ENCODE measurements at places on chromosomes 1 and 21.
A peak's percentile ranks its signal among the peaks of the same experiment; 100 is the strongest.

GRCh38 chr1:222732216-222733159 is 4.5 kb upstream of the FAM177B start:
- DNase-seq = no peak

DNA sequence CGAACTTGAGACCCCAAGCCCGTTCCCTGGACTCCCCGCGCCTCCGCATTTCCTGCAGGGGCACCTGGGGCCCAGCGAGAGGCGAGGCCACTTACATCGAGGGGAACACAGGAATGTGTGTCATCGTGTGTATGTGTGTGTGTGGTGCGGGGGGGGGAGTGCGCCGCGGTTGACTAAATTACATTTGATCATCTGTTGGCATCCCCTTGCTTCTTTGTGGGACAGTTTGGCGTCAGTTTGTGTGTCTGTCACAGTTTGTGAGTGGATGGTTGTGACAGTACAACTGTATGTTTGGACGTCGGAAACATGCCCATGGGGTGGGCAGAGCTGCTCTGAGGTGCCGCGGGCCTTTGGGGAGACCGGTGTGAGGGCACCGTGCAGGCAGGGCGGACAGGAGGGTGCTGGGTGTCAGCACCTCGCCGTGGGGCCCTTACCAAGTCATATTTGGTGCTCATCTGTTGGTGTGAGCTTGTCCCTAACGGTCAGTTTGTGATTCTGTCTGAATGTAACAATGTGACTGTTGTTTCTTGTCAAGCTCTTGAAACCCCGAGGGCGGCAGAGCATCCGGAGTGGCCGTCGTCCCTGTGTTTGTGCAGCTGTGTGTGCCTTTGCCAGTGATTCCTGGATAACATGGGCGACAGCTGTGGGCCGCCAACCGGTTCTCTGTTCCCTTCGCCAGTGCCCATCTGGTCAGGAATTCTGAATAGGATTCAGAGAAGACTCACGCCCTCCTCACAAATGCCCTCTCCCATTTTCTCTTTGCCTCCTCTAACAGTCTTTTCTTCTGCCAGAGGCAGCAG is 899 bp downstream of the OPRD1 start:
- DNase-seq = no peak

DNA sequence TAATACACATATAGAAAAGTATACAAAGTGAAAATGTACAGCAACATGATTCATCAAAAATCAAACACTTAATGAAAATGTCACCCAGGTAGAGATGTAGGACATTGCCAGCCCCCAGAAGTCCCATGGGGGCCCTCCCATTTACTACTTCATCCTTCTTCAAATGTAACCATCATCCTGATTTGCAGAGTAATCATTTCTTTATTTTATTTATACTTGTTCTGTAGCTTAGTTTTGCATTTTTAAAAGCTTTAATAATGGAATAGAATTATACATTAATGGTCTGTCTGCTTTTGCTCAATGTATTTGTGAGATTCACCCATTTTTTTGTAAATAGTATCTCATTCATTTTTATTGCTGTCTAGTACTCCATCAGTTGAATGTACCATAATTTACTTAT is 96.8 kb upstream of the CD55 start:
- DNase-seq = no peak

GRCh38 chr1:101051688-101052638 is 26.4 kb upstream of the DPH5 start:
- DNase-seq = no peak

DNA sequence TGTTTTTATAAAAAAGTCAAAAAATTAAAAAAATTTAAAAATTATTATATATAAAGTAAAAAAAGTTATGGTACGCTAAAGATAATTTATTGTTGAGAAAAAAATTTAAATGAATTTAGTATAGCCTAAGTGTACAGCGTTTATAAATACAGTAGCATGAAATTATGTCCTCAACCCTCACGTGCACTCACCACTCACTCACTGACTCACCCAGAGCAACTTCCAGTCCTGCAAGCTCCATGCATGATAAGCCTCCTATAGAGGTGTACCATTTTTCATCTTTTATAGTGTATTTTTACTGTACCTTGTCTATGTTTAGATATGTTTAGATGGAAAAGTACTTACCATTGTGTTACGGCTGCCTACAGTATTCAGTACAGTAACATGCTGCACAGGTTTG is 5.1 kb downstream of the DISC1 start:
- no peak for DNase-seq

GRCh38 chr1:172909606-172910326 is 141.0 kb downstream of the TNFSF18 start:
- DNase-seq = no peak

DNA sequence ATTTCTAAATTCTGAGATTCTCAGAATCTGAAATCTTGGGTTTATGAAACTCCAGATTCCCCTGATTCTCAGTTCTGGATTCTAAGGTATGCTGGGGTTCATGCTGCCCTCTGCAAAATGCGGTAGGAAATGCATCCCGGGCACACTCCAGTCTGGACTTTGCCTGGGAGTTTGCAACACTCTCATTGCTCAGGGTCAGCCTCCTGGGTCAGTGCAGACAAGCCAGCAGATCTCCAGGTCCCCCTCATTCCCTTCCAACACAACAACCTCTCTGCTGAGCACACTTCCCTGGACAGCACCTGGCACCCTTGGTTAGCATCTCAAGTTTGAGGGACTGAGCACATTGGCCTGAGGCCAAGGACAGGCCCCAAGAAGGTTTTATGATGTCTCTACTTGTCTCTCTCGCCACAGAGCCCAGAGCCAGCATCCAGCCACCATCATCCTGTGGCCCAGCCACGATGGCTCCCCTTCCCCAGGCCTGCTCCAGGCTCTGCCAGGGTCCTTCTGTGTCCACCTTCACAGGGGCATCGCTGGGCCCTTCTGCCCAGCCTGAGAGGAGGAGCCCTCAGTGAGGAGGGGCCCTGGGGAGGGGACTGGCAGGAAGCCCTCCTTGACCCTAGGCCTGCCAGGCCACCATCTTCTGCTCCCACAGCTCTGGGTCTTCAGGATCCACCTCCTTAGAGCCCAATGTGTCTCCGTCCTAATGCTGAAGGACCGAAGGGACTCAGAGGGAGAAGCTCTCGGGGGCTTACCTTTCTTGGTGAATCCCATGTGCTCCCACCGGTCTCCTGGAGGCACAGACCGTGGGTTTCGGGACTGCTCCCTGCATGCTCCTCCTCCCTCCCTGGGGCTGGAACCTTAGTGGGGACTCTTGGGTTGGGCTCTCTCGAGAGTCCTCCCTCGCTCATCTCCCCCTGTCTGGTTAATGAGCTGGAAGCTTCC is 550.7 kb downstream of the PTPRU start:
- DNase-seq = no peak

DNA sequence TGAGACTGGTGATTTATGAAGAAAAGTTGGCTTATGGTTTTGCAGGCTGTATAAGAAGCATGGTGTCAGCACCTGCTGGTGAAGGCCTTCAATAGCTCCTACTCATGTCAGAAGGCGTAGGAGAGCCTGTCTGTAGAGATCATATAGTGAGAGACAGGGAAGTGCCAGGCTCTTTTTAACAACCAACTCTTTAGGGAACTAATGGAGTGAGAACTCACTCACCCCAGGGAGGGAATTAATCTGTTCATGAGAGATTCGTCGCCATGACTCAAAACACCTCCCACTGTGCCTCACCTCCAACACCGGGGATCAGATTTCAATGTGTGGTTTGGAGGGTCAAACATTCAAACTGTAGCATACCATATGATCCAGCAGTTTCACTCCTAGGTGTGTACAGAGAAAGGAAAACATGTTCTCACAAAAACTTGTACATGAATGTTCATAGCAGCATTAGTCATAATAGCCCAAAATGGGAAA is 72.6 kb downstream of the TTC3 start:
- DNase-seq = no peak

GRCh38 chr21:45578176-45578801 is 36.0 kb upstream of the SLC19A1 start:
- no peak for DNase-seq

GRCh38 chr1:50452700-50453099 is 29.5 kb upstream of the DMRTA2 start:
- no peak for DNase-seq

GRCh38 chr1:160419150-160419837 is 18.9 kb downstream of the VANGL2 start:
- no peak for DNase-seq

DNA sequence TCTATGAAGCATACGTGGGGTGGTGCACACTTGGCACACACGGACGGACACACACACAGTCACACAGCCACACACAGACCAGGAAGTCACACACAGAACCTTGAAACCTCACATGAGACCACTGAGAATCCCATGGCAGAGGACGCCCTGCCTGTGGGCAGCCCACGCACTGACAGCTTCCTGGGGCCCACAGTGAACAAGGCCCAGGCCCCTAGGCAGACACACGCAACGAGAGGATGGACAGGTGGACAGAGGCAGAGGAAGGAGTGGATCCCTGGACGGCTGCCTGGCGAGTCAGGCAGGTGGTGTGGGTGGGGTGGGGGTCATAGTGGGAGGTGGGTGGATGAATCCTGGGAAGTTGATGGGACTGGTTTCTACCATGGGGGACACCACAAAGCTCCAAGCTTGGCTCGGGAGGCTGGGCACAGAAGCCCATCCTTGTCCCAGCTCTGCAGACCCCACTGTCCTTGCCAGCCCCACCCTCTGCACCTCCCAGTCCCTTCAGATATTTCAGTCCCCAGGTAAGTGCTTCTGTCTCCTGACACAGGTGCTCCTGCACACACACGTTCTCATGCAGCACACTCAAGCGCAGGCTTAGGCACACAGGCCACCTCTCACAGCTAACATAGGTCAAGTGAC is 49.1 kb downstream of the WNT9A start:
- DNase-seq = no peak

GRCh38 chr1:12186679-12186985 is 19.8 kb downstream of the TNFRSF1B start:
- DNase-seq = no peak

DNA sequence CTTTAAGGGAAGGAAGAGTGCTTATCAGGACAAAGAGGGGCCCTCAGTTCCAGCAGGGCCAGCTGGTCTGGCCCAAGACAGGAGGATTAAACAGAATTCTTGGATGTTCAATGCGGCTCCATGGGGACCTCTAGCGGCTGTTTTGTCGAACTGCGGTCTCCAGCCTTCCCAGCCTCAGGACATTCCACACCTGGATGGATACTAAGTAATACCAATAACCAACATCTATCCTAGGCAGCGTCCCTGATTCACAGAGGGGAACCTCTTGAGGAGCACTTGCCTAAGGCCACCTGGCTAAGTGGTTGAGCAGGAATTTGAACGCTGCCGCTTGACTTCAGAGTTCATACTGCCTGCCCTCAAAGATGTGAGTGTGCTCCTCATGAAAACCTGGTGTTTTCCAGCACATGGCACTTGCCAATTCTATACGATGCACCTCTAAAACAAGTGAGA is 15.5 kb upstream of the CD247 start:
- peak; percentile 67 for DNase-seq

GRCh38 chr1:149844101-149844500 is 55.3 kb upstream of the BOLA1 start:
- no peak for DNase-seq

DNA sequence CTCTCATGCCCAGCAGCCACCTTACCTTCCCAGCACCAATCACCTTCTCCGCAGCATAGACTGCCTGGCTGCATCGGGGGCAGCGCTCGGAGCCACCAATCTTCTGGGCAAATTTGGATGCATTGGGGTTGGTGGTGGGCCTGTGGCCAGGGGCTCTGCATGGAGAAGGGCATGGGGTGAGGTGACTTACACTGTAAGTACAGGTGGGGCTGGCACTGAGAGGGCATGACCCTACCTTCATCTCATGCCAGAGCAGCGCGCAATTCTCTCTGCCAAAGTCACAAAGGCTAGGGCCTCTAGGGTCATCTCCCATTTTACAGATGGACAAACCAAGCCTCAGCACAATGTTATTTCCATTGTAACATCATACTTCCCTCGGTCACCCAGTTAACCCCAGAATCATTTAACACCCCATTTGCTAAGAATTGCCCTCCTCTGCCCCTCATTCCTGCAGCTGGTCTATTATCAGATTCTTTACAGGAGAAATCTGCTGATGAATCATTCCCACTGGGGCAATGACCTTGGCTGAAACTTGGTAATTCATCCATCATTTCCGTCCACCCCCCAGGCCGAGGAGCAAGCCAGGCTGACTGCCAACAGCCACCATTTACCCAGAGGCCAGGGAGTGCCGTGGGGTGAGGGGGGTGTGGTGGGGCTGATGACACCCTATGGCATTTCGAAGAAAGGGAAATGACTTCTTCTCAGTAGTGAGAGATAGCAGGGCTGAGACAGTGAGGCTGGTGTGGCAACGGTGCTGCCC is 17.9 kb downstream of the CSRP1 start:
- no peak for DNase-seq

DNA sequence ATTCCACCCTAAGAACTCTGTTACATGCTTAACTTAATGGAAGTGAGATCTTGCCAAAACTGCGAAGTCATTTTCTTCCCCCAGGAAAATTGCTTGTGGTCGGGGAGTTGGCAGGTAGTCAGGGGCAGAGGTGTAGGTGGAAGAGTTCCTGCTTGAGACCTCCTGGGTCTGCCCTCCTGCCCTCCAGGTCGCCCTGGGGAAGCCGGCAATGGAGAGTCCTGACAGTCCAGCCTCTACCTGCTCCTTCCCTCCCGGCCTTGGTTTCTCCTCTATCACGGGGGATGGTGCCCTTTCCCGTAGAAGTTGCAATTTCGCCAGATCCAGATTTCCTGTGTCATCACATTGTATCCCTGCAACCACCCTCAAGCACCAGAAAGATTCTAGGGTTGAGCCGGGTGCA is 463.8 kb downstream of the MATN1 start:
- DNase-seq = no peak

DNA sequence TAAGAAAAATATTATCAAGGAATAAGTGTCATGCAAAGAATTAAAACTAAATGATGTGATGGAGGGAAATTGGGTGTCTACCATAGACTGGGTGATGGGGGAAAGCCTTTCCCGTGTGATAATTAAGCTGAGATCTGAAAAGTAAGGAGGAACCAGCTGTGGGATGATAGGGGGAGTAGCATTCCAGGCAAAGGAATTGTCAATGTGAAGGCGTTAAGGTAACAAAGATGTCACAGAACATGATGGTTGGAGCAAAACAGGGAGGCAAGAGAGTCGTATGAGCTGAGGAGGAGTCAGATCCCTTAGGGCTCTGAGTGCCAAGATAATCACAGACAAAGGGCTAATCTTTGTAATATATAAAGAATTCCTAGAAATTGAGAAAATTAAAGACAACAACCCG is 170.1 kb downstream of the CDC7 start:
- no peak for DNase-seq

DNA sequence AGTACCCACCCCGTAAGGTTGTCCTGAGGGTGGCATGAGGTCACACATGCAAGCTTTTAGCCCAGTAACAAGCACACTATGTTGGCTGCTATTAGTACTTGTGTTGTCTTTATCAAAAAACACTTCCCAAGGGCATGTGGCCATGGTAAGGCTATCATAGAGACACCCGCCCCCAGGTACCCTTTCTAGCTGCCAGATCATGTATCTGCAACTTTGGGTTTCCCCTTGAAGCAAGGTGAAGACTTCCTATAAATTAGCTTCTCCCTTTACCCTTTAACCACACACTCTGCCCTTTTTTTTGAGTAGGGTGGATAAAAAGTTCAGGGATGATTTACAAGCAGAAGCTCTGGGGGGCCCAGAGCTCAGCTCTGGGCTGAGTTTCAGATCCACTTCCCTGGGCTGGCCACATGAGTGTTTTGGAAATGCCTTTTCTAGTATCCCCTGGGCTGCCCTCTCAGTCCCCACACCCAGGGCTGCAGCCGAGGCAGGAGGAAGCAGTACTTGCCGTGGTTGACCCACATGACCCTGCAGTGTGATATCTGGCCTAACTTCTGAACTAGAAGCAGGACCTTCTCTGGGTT is 2.0 kb downstream of the ZDHHC18 start:
- no peak for DNase-seq

- DNase-seq = peak; percentile 14
Measured at GRCh38 chr1:37602750-37603694, 7.3 kb upstream of the GNL2 start.

GRCh38 chr1:114131526-114132220 is 22.0 kb downstream of the SYT6 start:
- DNase-seq = no peak

All from activated CD4-positive, alpha-beta T cell treated with anti-CD3 and anti-CD28 coated beads, Interleukin-2, amount 50 U/mL, for 1 hour (primary cell).